ENCODE measurements at places on chromosomes 2 and 18.

DNA sequence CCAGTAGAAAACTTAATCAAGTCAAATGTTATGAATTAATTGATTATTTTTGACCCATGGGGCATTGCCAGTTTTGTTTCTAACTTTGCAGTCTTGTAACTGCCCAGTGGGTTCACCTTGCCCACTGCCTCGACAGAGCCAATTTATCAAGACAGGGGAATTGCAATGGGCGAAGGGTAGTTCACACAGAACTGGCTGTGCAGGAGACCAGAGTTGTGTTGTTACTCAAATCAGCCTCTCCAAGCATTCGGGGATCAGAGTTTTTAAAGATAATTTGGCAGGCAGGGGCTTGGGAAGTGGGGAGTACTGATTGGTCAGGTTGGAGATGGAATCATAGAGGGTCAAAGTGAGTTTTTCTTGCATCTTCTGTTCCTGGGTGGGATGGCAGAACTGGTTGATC is 168.5 kb upstream of the COPS8 start:
- DNase-seq, result no peak

DNA sequence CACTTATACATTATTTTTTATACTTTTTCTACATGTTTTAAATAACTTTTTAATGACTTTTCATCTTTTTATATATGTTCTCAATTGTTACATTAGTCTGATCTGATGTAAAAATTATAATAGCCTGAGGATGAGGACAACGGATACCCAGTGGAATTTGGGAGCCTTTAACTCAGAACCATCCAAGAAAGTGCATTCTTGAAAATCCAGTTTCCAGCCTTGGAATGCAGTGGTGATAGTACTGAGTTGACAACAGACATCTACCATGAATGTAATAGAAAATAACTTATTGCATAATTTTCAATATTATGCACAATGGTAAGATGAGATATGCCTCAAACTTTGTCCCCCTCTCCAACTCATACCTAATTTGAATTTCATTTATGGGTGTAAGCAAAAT is 120.7 kb upstream of the ZC3H15 start:
- DNase-seq, result no peak

DNA sequence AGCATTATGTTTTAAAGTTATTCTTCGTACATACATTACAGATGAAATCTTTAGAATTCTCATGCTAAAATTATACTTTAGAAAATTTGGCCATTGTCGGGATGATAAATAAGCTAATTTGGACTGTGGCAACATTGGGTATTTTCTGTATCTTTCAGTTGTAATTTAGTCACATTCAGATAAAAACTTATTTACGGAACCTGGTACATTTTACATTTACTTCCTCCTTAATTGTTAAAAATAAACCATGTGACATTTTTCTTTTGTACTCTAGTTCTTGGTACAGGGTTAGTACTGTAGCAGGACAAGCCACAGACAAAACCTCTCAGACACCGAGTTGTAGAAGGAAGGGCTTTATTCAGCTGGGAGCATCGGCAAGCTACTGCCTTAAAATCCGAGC is 4.2 kb downstream of the CNDP2 start:
- no peak for DNase-seq

- no peak for DNase-seq
Observed at GRCh38 chr2:41729800-41730364, 317.9 kb upstream of the PKDCC start.
